ENCODE measurements at places on chromosomes 2 and 18. TPM values are rescaled to one million over a fixed set of nuclear protein-coding genes. Genes with fewer than 3 reads are reported as not detected.

The STPG4 gene
- total RNA-seq, result 0.13 TPM

The EVX2 gene
- total RNA-seq, result not detected

The ERBB4 gene
- total RNA-seq, result 0.04 TPM

The FABP1 gene
- total RNA-seq, result not detected

The ONECUT2 gene
- 0.48 TPM for total RNA-seq

The CDH20 gene
- total RNA-seq, result not detected

The AFTPH gene
- total RNA-seq, result 13.2 TPM

The SH3RF3 gene
- total RNA-seq, result 0.46 TPM

DNA sequence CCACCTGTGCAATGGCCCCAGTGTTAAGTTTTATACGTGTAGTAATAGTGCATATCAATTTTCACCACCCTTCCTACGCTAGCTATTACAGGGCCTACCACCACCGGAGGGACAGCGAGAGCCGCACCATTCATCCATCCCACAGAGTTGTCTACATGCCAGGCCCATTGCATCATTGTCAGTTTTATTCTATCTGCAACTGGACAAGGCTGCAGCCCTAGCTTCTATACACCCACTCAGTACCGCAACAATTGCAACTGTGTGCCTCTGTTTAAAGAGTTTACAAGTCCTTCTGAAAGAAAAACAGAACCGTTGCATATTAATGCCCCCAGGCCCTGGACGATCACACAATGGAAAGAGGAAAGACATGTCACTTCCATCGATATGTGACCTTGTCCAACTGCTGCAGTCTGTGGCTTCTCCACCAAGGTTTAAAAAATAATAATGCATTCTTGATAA is 58.6 kb downstream of the ZEB2 start:
- DNase-seq, result no peak

DNA sequence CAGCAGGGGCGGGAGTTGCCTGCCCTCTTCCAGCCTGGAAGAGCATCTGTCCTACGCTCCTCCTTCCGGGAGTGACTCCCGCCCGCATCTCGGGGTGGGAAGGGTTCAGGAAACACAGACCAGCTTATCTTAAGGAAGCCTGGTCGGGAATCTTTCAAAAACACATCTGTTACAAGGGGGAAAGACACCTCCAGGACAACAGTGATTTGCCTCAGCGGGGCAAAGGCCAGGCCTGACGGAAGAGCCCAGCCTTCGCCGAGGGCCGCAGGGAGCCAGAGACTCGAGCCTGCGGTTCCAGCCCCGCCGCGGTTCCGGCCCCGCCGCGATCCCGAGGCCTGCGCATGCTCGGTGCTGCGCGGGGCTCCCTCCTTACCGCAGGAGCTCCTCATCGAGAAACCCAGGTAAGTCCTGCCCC is 38.1 kb upstream of the TGIF1 start:
- DNase-seq, result peak; percentile 45

GRCh38 chr2:64243081-64244036 is 99.1 kb upstream of the PELI1 start:
- DNase-seq, result no peak

DNA sequence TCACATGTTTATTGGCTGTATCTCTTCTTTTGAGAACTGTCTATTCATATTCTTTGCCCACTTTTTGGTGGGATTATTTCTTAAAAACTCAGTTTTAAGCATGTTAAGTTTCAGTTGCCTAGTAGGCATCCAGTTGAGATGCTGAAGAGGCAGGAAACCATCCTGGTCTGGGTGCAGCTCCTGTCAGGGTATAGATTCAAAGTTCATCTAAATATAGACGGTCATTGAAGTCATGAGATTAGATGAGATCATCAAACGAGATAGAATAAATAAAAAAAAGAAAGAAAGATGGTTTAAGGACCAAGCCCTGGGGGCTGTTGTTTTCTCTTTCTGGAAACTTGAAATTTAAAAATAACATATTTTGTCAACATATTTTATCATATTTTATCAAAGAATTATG is 9.2 kb upstream of the DNAH7 start:
- no peak for DNase-seq

- no peak for DNase-seq
These were observed 45.5 kb upstream of the FOSL2 start for GRCh38 chr2:28347193-28347592.

DNA sequence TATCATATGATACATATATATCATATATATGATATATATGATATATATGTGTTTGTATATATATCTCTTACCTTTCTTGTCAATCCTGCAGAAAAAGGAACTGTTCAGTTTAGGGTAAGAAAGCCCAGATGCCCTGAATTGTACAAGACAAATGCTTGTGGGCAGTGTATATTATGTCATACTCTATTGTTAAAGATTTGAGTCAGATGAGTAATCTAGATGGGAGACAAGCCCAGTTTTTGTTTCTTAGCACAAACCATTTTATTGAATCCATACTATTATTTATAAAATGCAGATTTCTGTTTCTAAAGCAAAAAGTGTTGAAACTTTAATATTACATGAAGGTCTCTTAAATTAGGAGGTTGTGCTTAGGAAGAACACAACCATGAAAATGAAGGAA is 90.6 kb downstream of the VRK2 start:
- no peak for DNase-seq

DNA sequence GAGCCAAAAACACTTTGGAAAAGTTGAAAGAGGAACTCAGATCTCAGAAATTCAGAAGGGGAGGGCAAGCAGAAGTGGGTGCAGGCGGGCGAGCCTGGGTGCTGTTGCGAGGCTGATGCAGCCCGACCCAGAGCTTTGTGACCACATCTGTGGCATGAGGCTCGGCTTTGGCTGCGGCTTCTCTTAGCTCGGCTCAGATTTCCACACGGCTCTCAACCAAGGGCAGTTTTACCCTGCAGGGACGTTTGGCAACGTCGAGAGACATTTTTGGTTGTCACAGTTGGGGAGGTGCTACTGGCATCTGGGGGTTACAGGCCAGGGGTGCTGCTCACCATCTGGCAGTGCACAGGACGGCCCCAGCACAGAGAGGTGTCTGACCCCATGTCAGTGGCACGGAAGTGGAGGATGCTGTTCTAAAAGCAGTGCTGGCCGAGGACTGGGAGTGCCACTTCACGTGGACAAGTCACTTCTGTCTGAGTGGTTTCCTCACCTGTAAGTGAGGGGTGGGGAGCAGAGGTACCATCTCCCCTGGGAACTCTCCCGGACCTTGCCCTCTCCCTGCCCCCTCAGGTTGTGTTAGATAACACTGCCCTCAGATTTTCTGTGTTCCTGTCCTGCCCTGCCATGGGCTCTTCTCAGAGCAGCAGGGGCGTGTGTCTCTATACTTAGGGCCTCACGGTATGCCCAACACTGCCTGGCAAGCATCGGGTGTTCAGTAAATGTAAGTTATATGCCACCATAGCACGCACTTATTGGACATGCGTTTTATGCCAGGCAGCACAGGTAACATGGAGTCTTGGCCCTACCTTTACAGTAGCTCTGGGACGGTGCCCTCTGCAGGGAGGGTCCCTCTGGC is 48.7 kb upstream of the FAHD2A start:
- DNase-seq, result peak; percentile 12

DNA sequence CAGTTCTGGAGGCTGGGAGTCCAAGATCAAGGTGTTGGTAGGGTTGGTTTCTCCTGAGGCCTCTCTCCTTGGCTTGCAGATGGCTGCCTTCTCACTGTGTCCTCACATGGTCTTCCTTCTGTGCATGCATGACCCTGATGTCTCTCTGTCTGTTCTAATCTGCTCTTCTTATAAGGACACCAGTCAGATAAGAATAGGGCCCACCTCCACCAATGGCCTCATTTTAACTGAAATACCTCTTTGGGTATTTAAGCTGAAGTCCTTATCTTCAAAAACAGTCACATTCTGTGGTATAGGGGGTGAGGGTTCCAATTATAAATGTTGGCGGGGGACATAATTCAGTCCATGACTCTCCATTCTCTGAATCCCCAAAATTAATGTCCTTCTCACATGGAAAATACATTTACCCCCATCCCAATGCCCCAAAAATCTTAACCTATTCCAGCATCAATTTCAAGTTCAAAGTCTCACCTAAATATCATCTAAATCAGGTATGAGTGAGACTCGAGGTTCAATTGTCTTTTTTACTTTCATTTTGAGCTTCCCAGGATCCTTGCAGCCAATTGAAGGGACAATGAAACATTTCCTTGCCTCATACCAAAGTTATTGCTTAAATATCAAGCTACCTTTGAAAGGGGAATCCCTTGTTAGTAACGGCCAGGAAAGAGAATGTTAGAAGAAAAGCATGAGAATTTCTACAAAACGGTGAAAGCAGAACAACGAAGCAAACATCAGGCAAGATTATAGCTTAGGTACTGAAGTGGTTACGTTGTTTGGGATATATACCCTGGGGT is 20.6 kb upstream of the CNOT11 start:
- DNase-seq, result no peak

DNA sequence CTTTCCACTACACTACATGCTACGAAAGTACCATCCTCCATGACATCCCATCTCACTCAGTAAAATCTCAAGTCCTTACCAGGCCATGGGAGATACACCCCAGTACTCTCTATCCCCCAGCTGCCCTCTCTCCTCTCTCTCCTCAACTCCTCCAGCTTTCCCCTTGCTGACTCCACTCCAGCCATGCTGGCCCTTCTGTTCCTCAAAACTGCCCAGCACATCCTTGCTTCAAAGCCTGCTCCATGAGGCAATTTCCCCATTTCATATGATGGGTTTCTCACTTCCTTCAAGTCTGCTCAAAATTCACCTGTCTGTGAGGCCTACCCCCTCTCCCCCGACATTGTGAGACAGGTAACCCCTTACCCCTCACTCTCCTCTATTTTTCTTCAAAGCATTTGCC is 8.6 kb downstream of the CHN1 start:
- no peak for DNase-seq

GRCh38 chr18:31655354-31655753 is 29.0 kb downstream of the B4GALT6 start:
- no peak for DNase-seq

DNA sequence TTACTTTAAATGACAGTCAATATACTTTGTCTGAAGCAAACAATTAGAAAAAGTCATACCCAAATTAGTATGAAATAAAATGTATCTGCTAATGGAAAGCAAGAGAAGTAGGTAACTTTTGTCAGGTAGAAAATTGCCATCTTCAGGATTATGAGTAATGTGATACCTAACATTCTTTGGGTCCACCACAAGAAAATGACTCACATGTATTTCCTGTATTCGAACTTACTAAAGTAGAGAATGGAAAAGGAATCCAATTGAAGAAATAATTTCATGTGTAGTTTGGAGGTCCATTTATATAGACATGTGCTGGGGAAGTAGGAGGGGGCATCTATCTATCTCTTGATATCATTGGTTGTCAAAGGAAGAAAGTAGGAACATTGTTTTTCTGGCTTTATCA is 636.2 kb upstream of the CHAC2 start:
- DNase-seq, result no peak

GRCh38 chr2:181281206-181281832 is 175.9 kb upstream of the ITGA4 start:
- DNase-seq, result no peak

DNA sequence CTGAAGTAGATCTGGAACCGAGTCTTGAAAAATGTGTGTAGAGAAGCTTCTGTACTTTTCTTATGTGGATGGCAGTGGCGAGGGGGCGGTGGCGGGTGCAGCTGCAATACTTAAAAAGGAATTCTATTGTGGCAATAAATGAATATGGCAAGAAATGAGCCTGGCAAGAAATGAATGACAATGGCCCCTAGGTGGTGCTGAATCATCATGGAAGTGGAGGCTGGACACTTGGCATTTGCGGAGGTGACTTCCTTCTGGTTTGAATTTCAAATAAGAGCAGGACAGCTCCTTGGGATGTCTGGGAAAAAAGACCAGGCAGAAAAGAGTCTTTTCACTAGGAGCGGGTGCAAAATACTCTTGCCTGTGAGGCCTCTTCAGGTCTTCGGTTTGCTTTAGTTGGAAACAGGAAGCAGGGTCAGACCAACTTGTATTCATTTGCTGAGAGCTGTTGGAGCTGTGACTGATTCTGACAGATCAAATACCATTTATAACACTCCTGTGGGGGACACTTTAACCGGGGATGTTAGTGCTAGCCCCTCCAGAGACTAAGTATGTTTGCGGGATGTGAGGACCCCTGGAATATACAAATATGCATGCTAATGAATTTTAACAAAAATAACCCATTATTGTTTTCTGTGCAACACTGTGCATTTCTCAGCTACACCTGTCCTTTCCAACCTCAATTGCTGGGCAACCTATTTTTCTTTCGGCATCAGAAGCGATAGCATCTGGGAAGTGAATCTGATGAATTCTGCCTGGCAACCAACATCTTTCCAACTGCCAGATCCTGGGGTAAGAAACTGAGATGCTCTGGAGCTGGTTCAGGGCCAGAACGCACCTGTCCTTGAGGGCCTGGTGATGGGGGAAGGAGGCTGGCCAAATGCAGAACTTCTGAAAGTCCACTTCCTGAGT is 35.4 kb downstream of the FASTKD2 start:
- DNase-seq, result peak; percentile 72

DNA sequence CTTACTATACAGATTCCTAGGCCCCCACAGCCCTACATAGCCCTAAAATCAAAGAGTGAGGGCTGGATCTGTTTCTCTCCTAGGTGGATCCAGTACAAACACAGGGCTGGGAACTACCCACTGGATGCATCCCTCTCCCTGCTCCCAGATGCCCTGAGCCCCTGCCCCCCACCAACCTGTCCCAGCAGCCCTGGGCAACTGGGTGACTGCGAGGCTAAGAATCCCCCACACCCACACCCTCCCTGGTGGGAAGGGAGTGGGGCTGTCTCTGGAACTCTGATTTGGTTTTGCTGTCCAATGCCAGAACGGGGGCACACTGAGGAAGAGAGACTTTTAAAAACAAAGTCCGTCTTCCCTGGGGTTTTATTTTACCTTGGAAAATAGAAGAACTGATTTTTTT is 113.1 kb downstream of the SMAD7 start:
- DNase-seq, result no peak

DNA sequence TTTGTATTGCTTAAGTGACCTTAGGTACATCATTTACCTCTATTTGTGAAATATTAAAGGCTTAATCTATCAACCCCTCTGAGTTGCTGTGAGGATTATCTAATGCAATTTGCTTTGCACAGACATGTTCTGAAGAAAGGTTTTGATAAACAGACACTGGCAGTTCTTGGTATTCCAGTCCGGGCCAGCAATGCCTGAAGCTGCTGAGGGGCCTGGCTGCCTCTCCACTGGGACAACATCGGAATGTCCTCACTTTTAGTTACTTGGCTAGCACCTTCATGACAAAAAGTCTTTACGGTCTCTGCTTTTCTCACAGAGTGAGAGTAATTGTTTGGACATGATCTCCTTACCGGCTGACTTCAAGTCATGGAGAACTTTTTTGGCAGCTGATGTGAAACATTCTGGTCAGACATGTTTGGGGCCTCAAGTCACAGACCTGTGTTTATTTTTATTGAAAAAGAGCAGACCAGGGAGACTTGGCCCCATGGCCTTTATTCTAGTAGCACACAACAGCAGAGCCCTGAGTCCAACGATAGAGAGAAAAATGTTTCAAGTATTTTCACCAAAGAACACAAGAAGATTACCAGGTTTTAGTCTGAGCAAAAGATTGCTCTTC is 1112.3 kb upstream of the FANCL start:
- no peak for DNase-seq

DNA sequence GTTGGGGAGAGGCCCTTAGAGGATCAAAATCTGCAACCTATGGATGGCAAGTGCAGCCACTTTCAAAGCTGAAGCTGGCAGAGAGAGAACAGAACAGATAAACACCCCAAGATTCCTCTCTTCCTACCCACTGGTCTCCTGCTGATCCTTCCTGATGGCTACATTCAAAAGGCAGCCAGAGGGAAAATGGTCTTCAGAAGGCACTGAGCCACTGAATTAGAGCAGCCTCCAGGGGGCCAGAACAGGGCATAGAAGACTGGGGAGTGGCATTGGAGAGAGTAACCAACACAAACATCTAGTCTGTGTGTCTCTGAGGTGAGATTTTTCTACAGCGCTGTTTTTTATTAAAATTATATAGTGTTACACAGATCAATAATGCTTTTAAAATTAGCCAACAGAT is 432.6 kb downstream of the PARD3B start:
- peak; percentile 71 for DNase-seq

Measured in H9 (cell line).